Naive thymus-derived CD4-positive, alpha-beta T cell (primary cell): ENCODE measurements at places on chromosomes 4 and X. TPM values are rescaled to one million over a fixed set of nuclear protein-coding genes. Genes with fewer than 3 reads are reported as not detected.
A peak's percentile ranks its signal among the peaks of the same experiment; 100 is the strongest.

GRCh38 chr4:185134307-185134869 lies 8.7 kb upstream of the SLC25A4 start:
- no peak for DNase-seq

- DNase-seq = no peak
These were observed 125.3 kb downstream of the COL4A6 start for GRCh38 chrX:108312957-108313356.

DNA sequence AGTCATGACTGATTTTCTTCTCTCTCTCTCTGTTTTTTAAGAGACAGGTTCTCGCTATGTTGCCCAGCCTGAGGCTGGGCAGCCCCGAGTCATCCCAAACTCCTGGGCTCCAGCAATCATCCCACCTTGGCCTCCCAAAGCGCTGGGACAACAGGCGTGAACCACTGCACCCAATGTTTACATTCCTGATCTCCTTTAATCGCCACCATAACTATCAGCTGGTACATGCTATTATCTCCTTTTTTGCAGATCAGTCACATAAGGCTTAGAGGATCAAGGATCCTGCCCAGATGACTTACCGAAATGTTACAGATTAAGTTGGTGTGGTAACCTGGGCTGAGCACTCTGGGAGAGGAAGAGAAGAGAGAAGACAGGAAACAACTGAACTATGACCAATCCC lies 1.5 kb upstream of the USP46 start:
- DNase-seq = no peak

DNA sequence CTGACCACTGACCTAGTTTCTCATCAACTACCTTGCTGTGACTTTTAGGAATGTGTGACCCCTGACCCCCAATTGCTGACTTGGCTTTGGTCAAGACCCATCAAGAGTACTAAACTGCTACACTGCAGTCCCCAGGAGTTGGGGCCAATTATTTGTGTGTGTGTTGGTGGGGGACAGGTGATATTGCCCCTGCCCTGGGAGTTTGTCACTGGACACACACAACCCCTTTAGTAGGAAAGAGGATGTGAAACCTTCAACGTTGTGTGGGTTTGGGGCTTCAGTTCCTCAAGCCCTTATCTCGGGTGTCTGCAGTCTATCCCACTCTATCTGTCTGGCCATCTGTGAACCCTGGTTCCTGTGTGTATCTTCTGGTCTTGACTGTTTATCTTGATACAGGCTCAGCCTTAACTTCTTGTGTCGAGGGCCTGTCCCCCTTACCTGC lies 6.5 kb downstream of the SASH3 start:
- DNase-seq = no peak

DNA sequence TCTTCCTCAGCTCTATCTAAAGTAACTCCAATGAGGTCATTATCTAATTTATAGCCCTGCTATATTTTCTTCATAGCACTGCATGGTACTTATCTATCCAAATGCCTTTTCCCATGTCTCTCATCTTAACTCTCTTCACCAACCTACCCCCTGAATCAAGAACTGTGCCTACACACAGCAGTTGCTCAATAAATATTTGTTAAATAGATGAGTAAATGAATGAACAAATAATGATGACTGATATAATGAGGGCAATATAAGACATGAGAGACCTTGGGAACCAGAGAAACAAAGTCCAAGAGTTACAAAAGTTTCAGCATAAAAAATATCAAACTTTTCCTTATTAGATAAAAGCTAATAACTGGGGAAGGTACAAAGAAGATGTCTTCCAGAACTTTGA lies 19.6 kb downstream of the CAMK2D start:
- DNase-seq = no peak

DNA sequence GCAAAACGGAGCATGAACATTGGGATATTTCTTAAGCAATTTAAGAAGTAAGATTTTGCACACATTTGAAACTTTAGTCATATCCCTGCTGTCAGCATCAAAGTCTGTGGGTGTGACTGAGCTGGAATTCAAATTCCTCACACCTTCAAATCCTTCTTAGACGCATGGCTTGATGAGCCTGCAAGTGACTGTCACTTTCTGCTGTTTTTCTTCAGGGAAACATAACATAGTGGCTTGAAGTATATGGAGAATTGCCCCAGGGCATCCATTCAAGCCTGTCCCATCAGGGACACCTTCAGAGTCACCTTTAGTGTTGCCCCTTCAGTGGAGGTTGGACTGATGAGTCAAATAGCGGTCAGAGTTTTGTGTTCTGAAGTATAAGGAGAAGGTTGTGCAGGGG lies 17.4 kb downstream of the FHDC1 start:
- no peak for DNase-seq

- no peak for DNase-seq
These were observed 80.6 kb upstream of the ENPP6 start for GRCh38 chr4:184298254-184298653.

GRCh38 chr4:122218762-122219161 lies 66.6 kb downstream of the BLTP1 start:
- DNase-seq = no peak

DNA sequence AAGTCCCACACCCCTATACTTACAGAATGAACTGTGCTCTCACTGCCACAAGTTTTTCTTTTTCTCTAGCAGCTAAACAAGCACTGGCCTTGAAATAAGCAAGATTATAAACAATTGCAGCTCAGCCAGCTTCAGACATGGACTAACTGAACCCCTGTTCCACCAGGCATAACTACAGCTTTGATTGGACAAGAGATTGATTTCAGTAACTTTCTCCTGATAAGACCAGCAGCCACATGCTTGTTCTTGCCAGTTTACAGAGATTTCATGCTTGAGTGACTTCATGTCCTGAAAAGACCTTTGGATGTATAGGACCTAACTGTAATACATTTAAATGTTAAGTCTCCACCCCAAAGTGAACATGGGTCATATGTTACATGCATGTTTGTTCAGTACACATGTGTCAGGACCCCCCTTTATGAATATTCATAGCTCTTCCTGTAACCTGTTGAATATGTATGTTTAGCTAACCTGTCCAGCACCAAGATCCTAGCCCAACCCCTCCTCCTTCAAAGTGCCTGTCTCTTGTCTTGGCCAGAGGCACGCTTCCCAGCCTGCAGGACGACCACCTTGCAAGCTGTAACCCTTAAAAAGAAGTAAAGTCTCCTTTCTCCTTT lies 27.9 kb downstream of the ZNF275 start:
- no peak for DNase-seq

GRCh38 chr4:40916880-40917279 lies 167.1 kb downstream of the NSUN7 start:
- DNase-seq = peak; percentile 49

DNA sequence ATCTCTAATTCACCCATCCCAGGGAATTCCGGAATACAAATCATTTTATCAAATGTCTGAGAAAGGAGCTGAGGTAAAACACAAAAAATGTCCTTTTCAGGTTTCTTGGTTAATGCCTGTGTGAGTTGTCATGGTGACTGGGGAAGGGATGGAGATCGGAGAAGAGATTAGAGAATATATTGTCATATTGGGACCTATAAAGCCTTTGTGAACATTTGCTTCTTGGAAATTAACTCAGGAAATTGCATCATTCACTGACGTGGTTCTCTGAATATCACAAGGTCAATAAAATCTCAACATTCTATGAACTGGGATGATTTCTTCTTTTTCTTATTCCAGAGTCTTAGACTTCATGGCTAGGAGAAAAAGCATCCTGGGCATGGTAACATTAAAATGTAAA lies 174.8 kb upstream of the GLRA2 start:
- no peak for DNase-seq

DNA sequence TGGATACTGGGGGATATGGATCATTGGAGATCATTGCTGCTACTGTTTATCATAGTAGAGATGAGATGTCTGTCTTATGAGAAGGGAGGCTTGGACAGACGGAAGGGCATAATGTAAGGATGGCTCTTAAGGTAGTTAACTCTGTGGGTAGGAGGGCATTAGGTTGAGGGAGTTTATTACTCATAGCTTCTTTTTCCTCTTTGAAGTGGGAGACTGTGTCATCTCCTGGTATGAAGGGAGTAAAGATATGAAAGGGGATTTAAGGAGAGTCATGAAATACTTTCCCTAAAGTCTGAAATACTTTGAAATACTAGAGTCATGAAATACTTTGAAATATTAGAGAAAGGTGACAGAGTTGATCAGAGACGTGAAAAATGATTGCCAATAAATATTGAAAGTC lies 255.5 kb upstream of the PITX2 start:
- no peak for DNase-seq

DNA sequence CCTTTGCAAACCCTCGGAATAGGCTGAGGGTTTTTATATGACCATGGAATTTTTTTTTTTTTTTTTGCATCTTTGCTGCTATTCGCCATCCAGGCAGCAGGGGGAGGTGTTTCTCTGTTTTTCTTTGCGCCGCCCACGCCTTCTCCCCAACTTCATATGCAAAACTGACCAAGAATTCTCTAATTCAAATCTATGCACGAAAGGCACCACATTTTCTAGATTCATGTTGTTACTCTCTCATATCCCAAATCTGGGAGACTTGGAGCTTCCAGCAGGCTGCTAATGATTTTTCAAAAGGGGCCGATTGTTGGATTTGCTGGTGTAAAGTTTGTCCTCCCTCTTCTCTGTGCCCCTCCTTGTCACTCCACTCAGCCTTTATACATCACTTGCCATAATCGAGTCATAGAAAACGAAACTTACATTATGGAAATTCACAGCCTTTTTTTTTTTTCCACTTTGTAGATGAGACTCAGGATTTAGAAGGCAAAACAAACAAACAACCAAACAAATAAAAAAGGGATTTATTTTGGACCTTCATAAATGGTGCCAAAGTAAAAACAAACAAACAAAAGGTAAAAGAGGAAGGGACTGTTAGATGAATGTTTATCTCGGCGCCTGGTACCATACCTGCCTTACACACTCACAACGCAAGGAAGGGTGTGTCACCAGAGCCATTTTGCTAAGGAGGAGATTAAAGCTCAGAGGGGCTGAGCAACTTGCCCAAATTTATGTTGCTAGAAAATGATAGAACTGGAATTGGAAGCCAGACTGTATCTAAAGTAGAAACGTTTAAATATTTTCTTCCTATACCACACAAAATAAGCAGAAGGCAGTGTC lies 29.3 kb upstream of the BOD1L1 start:
- peak; percentile 68 for DNase-seq

DNA sequence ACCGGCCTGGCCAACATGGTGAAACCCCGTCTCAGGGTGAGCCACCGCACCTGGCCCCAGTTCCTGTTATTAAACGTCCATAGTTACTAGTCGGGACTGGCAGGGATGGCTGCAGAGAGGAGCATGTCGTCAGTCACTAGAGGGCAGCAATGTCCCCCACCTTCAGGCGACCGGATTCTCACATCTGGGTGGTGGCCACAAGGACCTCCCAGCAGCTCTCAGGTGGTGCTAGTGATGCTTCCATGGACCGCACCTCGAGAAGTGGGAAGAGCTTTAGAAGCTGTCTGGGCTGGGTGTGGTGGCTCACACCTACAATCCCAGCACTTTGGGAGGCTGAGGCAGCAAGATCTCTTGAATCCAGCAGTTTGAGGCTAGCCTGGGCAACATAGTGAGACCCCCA lies 13.3 kb upstream of the IL3RA start:
- peak; percentile 27 for DNase-seq

DNA sequence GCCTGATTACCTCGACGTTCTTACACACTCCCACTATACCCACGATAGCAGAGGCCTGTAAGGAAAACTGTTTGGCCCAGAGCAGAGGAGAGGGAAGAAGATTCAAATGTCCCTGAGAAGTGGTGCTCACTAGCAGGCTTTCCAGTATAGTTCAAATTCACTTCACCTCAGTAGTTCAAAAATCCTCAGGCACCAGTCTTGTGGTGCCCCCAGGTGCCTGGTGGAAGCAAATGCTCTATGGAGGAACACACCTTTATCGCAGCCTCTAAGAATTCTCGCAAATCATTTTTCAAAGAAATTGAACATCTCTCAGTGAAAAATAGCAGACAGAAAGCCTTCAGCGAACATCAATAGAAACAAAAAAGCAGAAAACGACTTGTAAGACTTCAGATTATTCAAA lies 12.2 kb upstream of the MTMR1 start:
- DNase-seq = no peak

The PDZD4 gene
- 0.32 TPM for total RNA-seq

The SOD3 gene
- total RNA-seq = not detected

The PYURF gene
- 47.4 TPM for total RNA-seq

The CPEB2 gene
- 14.9 TPM for total RNA-seq

The NXF2B gene
- total RNA-seq = not detected

The CC2D2A gene
- total RNA-seq = not detected

The PRSS48 gene
- not detected for total RNA-seq

The NXF3 gene
- not detected for total RNA-seq

The SSX1 gene
- total RNA-seq = not detected

The SCFD2 gene
- 31.7 TPM for total RNA-seq

The RNF150 gene
- total RNA-seq = not detected

The CNGA2 gene
- total RNA-seq = not detected

The FGB gene
- not detected in 2 replicates for total RNA-seq

The ZNF157 gene
- 0.27 and 0.33 TPM in 2 replicates for total RNA-seq
